Effector memory CD4-positive, alpha-beta T cell (primary cell): ENCODE measurements at places on chromosomes 4 and X.

- DNase-seq = no peak
These were observed 9.1 kb upstream of the USO1 start for GRCh38 chr4:75715105-75715799.

DNA sequence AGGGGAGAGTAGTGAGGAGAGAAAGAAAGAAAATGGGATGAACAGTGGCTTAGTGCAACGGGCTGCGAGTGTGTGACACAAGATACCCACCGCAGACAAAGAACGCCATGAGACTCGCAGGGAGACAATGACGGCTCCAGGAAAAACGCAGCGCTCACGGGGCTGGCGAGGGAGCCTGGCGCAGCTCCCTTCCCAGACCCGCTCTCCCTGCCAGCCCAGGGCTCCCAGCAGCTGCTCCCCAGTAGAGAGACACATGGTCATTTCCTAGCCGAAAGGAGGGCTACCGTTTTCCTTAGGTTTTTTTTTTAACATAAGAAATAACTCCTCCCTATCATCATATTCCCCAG lies 149.5 kb downstream of the MAML3 start:
- no peak for DNase-seq

- no peak for DNase-seq
These were observed 57.3 kb downstream of the SH3BGRL start for GRCh38 chrX:81259020-81259713.

DNA sequence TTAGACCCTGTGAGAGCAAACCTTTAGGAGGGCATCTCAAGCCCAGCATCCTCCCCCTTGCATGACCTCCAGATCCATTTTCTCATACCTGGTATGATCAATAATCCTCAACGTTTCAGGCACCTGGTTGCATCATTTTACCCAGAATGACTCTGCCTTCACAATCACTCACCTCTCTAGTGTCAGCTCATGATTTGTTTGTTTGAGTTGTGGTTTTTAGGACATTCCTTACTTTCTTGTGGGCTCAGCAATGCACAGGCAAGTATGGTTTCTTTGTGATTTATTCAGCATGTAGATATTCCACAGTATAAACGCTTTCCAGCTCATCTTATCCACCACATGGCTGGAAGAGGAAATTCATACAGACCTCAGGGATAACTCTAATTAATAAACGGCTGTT lies 93.6 kb upstream of the CPEB2 start:
- no peak for DNase-seq

- no peak for DNase-seq
These were observed 583.9 kb downstream of the BCOR start for GRCh38 chrX:39513836-39514235.

GRCh38 chr4:185016101-185016940 lies 2.0 kb upstream of the HELT start:
- DNase-seq = no peak

- no peak for DNase-seq
These were observed 407.9 kb downstream of the PCDH18 start for GRCh38 chr4:137124278-137124932.

- no peak for DNase-seq
These were observed 388.0 kb downstream of the SPRY1 start for GRCh38 chr4:123784626-123785025.

DNA sequence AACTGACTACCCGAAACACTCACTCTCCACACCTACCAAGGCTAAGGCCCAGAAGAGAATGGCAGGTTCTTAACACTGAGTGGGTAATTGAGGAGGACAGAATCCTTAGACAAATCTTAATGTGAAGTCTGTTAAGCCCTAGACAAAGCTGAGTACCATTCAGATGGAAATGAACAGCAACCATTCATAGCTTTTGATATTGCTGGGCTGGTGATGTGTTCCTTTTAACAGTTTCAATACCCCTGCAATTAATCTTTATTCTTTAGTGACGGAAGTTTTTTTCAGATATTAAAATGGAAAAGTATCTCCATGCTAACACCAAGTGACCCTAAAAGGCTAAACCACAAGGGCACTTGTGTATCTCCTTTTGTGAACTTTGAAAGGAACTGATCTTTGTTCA lies 334.9 kb downstream of the OPHN1 start:
- DNase-seq = no peak

DNA sequence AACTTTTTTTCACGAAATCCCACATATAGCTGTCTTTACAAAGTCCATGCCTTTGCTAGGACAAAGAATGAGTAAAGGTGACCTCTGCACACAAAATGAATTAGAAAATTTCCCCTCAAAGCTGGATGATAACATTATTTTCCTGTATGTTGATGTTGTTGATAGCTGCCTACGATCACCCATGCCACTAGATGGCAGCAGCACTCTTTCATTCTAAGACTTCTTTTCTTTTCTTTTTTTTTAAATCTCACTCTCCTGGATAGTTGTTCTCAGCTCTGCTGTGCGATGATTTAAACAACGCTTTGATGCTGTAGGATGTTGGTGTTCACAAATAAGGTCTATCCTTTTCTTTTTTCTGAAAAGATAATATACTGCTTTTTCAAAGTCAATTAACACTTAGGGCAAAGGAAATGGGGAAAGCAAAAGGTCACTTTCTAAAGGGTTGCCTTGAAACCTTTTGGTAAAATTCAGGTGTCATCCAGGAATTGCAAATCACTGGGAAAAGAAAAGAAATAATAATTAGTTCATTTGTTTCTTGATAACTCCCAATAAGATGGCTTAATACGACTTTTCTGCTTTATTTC lies 266.8 kb downstream of the C4orf33 start:
- DNase-seq = no peak

DNA sequence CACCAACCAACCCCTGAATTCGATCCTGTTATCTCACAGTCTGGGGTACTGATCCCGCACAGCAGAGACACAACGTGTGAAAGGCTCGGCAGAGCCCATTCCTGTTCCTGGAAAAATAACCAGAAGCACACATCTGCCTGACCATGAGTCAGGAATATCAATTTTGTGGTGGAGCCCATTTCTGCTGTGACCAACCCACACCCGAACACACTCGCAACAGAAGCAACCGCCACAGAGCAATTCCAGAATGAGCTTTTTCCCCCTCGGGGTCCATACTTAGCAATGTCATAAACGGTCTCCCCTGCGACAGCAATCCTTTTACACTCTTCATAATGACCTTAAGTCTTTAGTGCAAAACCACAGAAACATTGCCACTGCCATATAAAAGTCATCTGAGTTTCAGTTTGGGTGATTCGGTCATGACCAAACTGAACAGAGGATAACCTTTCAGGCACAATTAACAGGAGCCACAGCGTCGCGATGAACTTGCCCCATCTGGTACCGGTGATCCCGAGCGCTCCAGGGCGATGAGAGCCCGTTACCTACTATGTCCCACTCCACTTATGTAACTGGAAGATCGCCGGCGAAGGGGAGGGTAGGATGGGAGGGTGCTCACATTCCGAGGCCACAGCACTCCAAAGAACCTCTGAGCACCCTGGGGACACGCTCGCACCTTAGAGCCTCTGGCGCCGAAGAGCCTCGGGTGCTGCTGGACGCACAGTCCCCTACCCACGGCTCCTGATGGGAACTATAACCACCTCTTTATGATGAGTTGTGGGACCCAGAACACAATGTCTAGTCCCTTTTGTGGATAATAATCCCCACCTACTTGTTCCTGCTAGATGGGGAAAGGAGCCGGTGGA lies 1.1 kb downstream of the MECP2 start:
- no peak for DNase-seq

DNA sequence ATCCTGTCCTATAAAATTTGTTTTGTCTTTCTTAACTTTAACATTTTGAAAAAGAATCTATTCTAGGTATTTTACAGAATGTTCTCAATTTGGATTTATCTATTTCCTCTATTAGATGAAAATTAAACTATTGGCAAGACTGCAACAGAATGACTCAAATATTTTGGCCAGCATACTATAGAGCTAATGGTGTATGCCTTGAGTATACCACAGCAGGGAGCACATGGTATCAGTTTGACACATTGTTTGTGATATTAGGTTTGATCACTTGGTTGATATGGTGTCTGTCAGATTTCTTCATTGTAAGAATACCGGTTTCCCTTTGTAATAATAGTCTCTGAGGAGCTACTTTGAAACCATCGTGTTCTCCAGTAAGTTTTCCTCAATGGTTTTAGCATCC lies 87.8 kb upstream of the NPNT start:
- DNase-seq = no peak

GRCh38 chr4:94346541-94346940 lies 3.9 kb upstream of the HPGDS start:
- no peak for DNase-seq

DNA sequence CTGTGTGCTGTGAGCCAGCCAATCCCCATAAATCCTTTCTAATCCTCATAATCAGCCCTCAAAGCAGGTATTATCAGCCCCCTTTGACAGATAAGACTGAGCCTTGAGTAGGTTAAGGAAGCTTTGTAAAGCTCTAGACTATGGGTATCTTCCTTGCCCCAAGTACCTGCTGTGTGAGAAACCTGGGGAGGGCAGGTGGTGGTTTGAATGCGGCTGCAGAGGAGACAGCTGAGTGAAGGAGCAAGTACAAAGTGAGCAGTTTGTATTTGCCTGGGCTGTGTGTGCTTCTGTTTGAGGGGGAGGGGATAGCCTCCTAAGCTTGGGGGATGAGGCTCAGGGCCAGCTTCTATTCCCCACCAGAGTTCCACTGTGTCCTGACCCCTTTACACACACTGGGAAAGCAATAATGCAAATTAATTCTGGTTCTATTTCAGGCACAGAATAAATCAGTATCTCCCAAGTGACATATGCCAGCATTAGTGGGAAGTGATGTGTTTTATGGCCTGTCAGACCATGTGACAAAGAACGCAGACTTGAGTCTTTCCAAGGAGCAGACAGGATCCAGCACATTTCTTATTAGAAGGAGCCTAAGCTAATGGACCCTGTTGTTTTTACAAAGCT lies 63.5 kb downstream of the EVC start:
- no peak for DNase-seq

GRCh38 chr4:152460488-152460887 lies 75.4 kb downstream of the FBXW7 start:
- no peak for DNase-seq

GRCh38 chr4:87116231-87116630 lies 104.2 kb downstream of the KLHL8 start:
- no peak for DNase-seq

DNA sequence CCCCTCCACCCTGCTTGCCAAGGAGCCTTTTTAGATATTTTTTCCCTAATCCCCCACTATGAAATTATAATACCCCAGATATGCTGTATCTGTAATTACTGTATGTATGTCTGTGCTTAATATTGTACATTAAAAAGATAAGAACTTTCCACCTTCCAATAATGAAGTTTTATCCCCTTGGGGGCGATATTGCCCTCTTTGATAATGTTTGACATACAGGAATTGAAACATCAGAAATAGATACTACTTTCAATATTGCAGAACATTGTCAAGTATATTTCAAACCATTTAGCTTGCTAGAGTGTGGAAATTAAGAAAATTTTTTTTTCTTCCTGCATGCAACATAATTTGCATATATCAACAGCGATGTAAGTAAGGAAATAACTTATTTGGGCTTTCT lies 58.9 kb downstream of the NAF1 start:
- no peak for DNase-seq

DNA sequence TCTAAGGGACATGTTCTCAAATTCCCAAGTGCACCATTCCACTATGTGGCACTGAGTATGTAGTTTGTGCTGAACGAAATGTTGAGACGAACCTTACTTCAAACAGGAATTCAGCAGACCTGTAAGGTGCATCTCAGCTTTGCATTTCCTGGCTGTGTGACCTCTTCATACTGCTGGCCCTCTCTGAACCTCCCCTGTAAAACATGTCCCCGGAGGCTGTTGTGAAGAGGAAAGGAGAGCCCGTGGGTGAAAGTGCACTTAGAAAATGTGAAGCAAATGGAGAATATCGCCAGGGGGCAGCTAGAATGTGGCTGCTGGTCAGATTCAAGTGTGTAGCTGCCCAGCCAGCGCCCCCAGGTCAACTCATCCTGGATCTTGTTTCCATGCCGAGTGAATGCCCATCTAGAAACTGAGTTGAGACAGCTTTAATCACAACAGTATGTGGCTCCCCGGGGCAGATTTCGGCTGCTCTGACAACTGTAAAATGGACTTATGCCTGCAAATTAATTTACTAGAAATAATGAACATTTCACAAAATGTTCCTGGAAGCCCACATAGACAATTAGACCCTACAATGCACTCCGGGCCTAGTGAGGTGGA lies 263.3 kb downstream of the EVC2 start:
- DNase-seq = no peak

DNA sequence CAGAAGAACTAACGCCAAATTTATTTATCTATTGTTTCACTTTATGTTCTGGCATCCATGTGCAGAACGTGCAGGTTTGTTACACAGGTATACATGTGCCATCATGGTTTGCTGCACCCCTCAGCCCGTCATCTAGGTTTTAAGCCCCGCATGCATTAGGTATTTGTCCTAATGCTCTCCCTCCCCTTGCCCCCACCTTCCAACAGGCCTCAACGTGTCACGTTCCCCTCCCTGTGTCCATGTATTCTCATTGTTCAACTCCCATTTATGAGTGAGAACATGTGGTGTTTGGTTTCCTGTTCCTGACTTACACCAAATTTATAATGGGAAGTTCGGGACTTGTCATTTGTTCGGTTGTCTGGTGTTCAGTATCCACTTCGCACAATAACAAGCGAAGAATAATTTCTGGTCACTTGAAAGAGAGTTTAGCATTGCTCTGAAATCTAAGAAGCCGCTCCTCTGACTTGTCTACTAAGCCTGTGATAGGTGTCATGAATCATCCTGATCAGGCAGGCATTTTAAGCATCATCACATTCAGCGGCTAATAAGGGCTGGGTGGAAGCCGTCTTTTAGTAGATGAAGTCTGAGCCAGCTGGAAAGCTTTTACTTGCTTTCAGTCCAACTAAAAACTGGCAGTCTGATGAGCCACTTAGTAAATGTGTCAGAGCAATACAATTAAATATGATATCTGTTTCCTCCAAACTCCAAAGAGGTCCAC lies 1065.7 kb upstream of the PABPC4L start:
- DNase-seq = no peak

- no peak for DNase-seq
These were observed 626 bp upstream of the CEP135 start for GRCh38 chr4:55947912-55948725.

DNA sequence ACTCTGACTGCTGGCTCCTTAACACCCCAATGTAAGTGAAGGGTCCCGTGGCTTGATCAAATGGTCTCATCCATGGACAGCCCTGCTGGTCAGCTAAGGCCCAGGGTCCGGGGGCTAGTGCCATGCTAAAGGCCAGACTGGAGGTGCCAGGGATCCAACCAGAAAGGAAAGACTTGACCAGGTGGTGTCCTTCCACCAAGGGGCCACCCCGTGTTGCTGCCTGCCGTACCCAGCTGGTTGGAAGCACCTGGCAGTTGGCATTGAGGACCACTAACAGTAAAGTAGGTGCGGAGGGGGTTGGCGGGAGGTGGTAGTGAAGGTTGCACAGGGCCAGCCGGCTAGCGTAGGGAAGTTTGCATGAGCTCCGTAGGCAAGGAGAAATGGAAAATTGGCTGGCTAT lies 1.7 kb upstream of the IL1RAPL2 start:
- DNase-seq = no peak
